CD4-positive, alpha-beta T cell treated with Interleukin-12 subunit alpha and Interleukin-12 subunit beta, for 1 hour (primary cell): ENCODE measurements at places on chromosomes 5 and 9.

DNA sequence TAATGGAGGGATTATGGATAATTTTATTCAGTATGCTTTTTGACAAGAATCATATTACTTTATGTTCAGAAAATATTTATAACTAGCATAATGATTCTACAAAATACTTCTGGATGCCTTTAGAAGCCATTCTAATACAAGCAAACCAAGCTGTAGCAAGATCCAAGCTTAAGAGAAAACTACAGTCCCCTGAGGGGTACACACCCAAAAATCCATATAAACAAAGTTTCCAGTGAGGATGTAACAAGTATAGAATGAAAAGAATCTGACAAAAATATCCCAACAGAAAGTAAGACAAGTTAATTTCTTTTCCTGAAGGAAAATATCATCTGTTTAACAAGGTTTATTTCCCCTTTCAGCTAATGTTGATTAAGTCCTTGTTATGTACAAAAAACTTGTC is 53.9 kb downstream of the MLLT3 start:
- DNase-seq = no peak

DNA sequence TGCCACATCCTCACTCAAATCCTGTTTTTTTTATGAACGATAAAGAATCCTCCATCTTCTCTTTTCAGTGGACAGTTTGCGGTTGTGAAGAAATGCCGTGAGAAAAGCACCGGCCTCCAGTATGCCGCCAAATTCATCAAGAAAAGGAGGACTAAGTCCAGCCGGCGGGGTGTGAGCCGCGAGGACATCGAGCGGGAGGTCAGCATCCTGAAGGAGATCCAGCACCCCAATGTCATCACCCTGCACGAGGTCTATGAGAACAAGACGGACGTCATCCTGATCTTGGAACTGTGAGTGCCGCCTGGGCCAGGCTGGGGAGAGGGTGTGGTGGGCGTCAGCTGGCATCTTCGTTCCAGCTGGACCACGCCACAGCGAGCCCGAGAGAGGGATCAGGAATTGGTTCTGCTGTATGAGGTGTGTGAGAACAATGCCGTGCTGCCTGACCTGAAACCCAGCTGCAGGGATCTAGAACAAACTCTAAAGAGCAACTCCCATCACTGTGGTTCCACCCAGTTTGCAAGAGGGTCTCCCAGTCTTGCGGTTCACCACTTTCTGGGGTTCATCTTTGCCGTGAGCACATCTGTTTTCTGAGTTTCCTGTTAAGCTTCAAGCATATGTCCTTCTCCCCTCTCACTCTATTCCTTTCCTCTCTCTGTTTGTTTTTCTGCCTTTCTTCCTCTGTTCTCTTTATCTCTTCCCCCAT is 107.4 kb downstream of the DAPK1 start:
- no peak for DNase-seq

GRCh38 chr9:94853887-94854286 is 127.4 kb downstream of the AOPEP start:
- no peak for DNase-seq

DNA sequence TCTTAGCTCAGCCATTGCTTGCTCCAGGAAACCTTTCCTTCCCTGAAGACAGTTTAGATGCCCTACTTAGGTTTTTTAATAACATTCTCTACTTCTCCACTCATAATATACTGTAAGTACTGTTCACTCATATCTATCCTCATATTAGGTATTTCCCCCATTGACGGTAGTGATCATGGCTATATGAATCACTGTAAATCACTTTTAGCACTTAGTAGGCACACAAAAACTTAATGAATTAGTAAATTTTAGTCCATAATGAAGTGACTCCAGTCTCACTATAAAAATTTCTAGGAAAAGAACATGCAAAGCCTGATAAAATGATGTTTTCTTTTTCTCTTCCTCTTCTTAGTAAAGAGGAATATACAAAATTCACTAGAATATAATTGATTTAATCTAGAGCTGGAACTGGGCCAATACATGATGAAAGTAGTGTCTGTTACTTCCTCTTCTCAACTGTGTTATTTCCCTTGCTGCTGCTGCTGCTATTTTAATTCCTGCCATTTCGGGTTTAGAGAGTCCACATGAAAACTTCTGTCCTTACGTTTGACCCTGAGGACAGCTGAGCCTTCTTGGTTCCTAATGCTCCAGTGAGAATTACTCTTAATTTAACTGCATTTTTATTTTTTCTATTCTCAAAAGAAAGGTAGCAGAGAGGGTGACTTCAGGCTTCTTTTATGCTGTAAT is 73.5 kb downstream of the LNPEP start:
- peak; percentile 47 for DNase-seq

DNA sequence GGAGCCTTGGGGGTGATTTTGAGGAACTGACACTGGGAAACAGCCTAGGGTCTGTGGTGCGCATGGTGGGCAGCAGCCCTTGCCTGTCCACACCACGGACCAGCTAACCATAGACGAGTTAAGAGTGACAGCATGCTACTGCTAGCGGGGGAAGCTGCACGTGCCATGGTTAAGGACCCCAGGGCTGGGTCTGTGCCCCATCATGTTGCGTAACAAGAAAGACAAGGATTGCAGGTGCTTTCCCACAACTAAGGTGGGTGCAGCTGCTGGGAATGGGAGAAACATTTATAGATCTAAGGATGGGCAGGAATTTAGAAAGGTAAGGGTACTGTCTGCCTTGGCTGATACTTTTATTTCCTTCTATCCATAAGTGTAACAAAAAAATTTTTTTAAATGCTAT is 17.9 kb upstream of the KCNMB1 start:
- no peak for DNase-seq

DNA sequence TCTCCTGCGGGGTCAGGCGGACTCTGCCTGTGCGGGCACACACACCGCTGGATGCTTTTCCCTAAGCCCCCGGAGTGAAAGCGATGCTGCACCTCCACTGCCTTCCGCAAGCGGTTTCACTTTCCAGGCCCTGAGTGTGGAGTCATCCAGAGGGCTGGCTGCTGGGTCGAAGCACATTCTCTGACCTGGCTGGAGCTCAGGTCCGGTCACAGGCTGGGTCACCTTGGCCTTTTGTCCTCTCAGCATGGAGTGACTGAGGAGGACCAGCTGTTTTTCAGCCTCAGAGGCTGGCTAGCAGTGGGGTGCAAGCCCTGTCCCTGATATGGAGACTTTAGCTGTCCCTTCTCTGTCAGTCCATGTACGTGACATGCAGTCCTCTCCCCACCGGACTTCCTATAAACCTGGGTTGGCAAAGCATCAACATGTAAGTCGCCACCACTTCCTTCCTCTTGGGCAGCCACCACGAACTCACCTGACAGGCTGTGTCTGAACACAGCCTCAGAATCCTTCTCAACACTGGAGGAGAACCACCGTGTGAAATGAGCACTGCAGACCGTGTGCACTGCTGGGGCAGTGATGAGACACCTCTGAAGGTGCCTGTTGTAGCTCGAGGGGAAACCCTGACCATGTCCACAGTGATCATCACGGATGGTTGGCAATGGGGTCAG is 51.3 kb downstream of the GADD45G start:
- no peak for DNase-seq

GRCh38 chr9:114004221-114004716 is 73.8 kb downstream of the AMBP start:
- no peak for DNase-seq

DNA sequence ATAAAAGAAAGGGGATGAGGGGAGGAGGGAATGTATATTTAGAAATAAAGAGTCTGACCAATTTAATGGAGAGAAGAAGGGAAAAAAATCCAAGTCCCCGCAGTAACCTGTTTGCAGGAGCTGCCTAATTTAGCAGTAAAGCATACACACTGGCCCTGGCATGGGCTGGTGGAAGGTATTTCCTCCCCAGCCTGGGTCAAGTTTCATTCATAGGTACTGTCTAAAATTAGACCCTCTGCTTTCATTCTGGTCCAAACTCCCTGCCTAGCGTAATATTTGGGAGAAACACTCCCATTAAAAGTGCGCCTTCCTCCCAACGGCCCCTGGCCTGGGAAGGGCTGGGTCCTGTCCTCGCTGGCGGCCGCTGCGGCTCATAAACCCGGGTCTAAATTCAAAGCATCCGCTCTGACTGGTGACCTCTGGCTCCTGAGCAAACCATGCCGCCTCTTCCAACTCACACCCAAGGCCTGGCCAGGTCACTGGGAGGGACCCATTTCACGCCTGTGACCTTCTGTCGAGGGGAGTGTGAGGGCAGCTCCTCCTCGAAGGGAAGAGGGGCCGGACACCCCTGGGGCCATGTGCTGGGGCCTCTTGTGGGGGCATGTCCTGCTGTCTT is 123.2 kb downstream of the FGF18 start:
- no peak for DNase-seq

DNA sequence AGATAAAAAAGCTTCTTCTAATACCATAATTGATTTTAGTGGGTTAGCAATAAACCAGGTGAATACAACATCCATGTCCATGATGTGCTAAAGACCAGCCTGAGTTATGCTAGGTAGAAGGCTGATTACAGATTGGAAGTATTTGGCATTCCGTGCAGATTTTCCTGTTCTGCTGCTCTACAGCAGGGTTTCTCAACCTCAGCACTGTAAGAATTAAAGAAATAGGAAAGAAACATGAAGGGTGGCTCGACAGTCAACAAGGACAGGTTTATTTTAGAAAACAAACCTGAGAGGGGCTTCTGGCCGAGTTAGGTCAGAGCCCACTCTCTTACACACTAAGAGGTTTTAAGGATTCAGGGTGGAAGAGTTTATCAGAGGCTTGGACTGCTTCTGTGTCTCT is 42.3 kb downstream of the ZFAND5 start:
- no peak for DNase-seq

DNA sequence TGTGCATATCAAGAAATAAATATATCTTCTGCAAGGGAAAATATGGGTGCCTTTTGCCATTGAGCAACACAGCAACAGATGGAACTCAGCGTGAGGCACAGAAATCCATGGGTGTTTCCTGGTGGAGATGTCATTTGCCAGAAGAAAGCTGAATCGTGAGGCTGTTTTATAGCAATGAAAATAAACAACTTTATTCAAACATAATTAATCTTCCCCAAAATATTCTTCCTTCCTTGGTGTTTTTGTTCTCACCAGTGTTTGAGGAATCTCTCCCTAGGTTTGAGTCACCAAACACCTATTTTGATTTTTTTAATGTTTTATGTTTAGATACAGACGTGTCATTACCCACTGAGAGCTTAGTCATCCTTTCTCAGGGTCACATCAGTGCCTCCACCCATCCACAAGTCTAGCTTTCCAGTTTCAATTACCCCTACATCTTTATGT is 65.8 kb upstream of the PAPPA start:
- DNase-seq = no peak

DNA sequence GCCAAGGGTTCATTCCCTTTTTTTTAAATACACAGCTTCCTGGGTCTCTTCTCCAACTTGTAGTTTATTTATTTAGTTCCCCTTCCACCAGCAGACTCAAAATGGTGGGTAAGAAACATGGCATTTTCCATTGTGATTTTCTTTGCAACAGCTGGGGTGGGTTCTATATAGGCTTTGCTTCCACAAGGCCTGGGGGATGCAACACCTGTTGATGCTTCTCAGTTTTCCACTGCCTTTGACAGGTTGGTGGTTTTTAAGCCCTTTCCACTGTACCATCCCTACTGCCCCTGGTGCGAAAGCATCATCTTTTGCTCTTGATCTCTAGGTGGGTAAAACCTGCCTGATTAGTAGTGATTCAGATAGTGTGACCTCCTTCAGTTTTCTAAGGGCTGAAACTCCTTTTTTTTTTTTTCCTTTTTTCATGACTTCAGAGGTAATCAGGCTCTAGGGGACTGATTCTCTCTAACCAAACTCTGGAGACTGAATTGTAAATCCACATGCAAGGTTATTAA is 8.5 kb downstream of the KDM3B start:
- no peak for DNase-seq

GRCh38 chr9:110801426-110801825 is 132.8 kb downstream of the MUSK start:
- DNase-seq = no peak

- DNase-seq = peak; percentile 63
Observed at GRCh38 chr9:131731644-131732043, 8.2 kb downstream of the RAPGEF1 start.

DNA sequence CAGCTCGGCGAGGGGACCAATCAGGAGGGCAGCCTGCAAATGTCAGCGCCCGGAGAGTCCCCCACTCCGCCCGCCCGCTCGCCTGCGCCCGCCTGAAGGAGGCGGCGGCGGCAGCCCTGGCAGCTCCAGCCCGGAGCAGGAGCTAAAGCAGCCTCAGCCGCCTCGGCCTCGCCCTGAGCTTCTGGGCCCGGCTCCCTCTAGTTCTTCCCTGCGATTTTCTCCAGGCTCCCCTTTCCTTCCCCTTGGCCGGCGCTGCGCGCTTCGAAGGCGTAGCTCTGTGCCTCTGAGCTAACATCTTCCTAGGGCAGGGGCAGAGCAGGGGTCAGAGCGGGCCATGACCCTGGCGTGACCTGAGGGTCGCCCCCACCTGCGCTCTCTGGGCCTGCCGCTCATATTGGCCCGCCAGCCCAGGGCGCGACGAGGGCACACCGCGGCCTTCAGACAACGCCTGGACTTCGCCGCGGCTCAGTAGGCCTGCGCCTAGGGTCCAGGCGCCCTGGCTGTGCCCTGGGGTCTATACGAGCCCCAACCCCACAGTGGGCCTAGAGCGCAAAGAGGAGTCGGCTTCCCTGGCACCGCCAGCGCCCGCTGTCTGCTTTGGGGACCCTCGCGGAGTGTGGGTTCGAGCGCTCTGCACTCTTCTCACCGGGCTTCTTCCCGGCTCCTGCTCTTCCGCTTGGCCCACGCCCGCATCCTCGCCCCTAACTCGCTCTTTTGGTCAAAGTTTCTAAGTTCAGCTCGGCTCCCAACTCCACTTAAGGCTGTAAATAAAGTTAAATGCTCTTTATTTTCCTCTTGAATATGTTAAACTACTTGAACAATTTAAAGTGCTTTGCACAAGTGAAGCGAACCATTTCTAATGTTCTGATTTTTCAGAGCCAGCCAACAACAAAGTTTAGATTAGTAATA is 504 bp upstream of the OTP start:
- DNase-seq = no peak

GRCh38 chr9:94677929-94678328 is 38.6 kb upstream of the FBP1 start:
- DNase-seq = no peak

DNA sequence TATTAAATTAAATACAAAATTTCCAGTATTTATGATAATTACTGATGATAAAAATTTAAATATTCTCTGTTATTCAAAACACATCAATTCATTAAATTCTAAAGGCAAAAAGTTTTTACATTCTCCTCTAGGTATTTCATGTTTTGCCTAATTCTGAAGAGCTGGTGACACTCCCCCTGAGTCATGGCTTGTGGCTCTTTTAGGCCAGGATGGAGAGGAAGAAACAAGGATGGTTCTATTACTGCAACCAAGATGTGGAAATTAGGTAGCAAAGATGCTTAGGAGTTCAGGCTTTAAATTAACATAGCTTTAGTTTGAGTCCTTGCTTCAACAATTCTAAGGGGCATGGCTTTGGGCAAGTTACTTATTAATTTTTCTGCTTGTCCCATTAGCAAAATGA is 1295.8 kb downstream of the EFNA5 start:
- no peak for DNase-seq

- DNase-seq = no peak
Observed at GRCh38 chr9:133114886-133115603, 6.0 kb downstream of the RALGDS start.
